Fibroblast of skin of left quadriceps (primary cell): ENCODE measurements at places on chromosomes 4 and X.

- DNase-seq = no peak
Observed at GRCh38 chrX:38109042-38109898, 102.9 kb downstream of the SYTL5 start.

DNA sequence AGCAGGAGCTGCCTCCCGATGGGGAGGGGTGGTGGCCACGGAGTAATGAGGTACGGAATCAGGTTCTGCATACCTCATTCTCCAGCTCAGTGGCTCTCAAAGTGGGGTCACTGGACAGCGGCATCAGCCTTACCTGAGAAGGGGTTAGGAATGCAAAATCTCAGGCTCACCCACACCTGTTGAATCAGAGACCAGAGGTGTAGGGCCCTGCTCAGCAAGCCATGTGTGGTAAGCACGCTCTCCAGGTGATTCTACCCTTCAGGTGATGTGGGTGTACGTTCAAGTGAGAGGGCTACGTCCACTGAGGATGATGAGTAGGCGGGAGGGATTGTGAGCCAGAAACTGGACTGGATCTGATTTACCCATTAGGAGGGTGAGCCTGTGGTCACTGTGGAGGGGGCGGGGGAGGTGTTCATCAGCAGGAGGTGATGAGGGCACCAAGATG lies 65.8 kb downstream of the ANAPC4 start:
- DNase-seq = no peak

DNA sequence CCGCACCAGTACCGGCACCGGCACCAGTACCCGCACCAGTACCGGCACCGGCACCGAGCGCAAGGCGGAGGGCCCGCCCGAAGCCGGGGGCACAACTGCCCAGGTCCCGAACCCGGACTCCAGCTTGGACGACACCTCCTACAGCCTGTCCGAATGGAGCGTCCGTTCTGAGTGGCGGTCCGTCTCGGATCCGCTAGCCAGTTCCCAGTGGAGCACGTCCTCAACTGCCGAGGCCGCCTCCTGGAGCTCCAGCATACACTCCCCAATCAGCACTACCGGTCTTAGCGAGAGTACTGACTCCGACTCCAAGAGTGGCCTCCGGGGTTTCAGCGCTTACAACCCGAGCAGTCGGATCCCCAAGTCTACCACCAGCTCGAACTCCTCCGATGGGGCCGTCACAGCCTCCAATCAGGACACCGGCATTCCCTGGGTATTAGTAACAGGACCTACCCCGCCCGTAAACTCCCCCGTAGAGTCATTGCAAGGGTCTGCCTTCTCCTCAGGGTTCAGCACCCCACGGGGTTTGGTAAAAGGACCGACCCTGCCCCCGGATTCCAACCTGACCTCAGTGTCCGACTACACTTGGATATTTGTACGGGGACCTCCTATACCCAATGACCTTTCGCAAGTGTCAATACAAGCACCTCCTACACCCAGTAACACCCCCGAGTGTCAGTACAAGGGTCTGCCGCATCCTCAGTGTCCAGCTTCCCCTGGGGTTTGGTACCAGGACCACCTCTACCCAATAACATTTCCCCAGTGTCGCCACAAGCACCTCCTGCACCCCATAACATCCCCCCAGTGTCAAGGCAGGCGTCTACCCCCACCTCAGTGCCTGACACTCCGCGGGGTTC lies 721 bp upstream of the MAOA start:
- DNase-seq = no peak

DNA sequence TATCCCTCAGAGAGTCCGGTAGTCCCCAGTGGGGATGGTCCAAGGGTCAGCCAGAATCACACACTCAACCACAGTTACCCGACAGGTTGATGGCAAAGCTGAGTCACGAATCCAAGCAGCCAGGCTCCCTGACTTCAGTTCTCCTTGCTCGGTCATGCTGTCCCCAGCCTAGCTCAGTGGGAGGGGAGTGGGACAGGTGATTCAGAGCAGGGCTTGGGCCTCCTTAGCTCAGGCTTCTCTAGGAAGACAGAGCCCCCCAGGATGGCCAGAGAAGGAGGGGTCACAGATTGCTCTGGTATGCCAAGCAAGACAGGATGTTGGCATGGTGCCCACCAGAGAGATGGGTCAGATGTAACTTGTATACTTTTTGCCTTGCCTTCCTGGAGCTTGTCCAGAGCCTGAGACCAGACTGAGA lies 66.5 kb downstream of the EFNB1 start:
- no peak for DNase-seq

DNA sequence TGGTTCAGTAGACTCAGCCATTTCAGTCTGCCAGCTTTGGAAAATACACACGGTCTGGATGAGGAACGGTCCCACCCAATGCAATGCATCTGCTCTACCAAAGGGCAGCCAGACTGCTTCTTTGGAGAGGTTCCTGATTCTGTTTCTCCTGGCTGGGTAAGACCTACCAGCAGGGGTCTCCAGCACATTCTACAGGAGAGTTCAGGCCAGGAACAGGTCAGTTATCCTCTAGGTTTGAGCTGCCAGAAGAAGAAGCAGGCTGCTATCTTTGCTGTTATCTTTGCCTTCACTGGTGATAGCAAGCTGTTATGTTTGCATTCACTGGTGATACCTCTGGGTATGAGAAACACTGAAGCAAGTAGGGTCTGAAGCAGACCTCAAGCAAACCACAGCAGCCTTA lies 45.5 kb upstream of the PBDC1 start:
- no peak for DNase-seq

- no peak for DNase-seq
Observed at GRCh38 chr4:779555-779954, 46.4 kb downstream of the CPLX1 start.
